WERI-Rb-1 (cell line): ENCODE measurements at places on chromosomes 16 and 17.

DNA sequence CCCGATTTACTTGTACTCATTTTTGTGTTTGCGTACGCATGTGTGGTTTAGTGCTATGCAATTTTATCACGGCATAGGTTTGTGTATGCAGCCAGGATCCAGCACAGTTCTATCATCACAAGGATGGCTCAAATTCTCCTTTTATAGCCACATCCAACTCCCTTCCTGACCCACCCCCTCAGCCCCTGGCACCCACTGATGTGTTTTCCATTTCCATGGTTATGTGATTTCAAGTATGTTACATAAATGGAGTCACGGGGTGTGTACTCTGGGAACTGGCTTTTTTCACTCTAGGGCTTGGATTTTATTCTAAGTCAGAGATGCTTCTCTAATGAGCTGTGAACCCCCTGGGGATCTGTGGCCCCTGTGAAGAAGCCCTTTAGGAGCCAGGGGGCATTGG lies 16.8 kb downstream of the IL4R start:
- no peak for DNase-seq

DNA sequence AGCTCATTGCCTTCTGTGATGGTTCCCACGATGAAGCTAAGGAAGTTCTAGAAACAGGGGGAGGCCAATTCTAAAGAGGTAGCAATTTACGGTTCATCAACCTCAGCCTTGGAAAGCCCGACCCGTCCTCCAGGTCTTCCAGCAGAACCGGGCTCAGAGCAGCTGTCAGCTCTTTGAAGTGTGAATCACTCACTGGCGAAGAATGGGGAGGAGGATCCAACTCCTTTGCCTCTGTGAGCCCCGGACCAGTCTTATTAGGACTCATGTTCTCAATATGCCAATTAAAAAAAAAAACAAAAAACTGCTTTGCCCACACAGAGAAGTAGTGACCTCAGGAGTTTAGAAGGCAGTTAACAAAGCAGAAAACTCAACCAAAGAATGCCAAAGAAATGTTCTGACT lies 31.4 kb downstream of the STX8 start:
- no peak for DNase-seq

DNA sequence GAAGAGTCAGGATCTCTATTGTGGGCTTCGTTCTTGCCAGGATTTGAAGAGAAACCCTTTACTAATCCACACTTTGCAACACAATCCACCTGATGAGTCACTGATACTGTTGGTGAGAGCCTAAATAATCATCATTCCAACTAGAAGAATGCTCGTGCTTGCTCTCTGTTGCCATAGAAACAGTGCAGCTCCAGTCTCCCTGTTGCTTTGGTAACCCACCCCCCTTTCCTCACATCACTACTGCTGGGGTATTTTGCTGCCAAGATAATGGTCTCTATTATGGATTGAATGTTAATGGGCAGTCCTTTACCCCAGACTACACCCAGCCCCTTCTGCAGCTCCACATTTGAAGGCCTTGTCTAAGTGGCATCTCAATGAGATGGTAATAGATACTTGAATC lies 190.4 kb downstream of the ABCC12 start:
- DNase-seq: no peak

- no peak for DNase-seq
These were observed 89.0 kb downstream of the SYCE1L start for GRCh38 chr16:77288222-77288621.

- DNase-seq: no peak
These were observed 58.9 kb downstream of the RAP1GAP2 start for GRCh38 chr17:2855063-2855600.

- no peak for DNase-seq
These were observed 737.5 kb downstream of the KCNJ2 start for GRCh38 chr17:70906808-70907207.

- DNase-seq: no peak
These were observed 54.7 kb upstream of the CDH11 start for GRCh38 chr16:65176603-65177002.
